Endothelial cell of umbilical vein (primary cell): ENCODE measurements at places on chromosomes 2 and 18.

DNA sequence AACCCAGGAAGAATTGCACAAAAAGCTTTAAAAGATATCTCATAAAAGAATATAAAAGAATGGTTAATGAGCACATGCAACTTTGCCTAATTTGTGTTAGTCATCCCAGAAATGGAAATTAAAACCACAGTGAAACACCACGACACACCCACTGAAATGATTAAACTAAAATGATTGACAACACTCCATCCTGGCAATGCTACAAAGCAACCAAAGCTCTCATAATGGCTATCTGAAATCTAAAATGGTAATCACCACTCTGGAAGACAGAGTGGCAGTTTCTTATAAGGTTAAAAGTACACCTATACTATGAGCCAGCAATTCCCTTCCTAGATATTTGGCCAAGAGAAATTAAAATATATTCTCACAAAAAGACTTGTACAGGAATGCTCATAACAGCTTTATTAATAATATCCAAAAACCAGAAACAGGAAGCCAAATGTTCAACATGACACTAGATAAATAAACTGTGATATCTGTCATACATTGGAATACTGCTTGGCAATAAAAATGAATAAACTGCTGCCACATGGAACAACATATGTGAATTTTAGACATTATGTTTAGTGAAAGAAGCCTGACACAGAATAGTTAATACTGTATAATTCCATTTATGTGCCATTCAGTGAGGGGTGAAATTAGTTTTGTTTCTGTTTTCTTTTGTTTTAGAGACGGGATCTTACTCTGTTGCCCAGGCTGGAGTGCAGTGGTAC lies 105.3 kb upstream of the BCL2L11 start:
- no peak for DNase-seq

- DNase-seq: no peak
These were observed 68.6 kb upstream of the RAPH1 start for GRCh38 chr2:203603456-203604389.

DNA sequence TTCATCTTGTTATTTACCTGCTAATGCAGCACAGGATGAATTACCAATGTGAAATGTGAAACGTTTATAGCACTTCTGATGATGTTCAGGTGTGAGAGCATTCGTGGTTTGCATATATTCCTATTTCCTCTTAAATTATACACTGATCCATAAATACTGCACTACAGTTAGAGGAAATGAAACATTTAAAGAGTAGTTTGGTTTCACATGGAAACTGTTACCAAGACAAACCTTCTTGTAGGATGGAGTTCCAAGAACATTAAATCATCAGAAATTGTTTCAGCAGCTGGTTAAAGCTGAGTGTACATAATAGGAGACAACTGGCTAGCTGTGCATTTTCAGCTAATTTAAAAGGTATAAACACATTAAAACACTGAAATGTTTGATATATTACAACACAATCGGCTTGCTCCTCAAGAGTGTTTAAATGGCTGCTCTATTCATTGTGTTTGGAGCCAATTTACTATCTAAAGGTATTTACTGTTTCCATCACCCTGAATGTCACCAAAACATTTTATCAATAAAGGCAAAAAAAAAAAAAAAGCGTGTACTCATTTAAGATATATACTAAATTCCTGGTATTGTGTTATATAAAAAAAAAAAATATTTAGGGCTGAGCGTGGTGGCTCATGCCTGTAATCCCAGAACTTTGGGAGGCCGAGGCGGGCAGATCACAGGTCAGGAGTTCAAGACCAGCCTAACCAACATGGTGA lies 100.6 kb downstream of the DYM start:
- no peak for DNase-seq

GRCh38 chr2:104788742-104789455 lies 65.0 kb upstream of the POU3F3 start:
- DNase-seq: no peak

DNA sequence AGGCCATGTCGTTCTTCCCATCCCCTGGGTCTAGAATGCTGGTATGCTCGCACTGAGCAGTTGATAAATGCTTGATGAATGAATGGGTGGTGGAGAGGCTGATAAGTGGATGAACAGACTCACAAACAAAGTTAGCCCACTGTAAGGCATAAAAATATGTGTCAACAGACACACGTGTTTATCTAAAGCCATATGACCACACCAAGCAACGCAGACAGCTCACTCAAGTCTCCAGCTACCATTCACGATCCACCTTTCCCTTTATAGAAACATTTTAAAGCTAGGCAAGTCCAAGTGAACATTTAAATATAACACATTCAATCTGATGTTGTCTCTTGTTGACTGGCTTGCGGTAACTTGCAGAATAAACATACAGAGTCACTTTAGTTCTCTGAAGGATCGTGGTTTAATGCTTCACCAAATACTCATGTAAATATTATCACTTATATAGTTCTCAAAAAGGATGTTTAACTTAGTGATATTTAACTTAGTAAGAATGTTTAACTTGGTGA lies 105.5 kb downstream of the NOL10 start:
- DNase-seq: no peak

DNA sequence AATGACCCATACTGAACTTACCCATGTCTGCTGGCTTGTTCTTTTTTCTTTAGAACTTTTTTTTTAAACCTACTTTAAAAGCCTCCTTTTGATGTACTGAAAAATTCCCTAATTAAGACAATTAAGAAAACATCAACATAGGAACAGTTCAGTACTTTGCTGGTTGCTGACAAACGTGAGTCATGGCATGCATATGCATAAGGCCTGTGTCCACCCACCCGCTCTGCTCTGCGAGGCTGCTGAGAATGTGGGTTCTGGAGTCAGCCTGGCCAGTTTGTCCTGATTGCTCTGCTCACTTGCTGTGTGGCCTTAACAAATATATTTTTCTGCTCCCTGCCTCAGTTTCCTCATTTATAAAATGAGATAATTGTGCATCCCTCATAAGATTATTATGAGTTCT lies 27.3 kb downstream of the LAMA3 start:
- no peak for DNase-seq

DNA sequence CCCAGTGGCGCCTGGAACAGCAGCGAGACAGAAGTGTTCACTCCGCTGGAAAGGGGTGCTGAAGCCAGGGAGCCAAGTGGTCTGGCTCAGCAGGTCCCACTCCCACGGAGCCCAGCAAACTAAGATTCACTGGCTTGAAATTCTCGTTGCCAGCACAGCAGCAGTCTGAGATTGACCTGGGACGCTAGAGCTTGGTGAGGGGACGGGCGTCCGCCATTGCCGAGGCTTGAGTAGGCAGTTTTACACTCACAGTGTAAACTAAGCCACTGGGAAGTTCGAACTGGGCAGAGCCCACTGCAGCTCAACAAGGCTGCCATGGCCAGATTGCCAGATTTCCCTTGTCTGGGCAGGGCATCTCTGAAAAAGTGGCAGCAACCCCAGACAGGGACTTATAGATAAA lies 94.8 kb downstream of the RTTN start:
- no peak for DNase-seq

GRCh38 chr2:169640104-169640503 lies 54.1 kb downstream of the CFAP210 start:
- no peak for DNase-seq

- DNase-seq: peak; percentile 73
These were observed 133.2 kb downstream of the ZNF532 start for GRCh38 chr18:58997811-58998337.

DNA sequence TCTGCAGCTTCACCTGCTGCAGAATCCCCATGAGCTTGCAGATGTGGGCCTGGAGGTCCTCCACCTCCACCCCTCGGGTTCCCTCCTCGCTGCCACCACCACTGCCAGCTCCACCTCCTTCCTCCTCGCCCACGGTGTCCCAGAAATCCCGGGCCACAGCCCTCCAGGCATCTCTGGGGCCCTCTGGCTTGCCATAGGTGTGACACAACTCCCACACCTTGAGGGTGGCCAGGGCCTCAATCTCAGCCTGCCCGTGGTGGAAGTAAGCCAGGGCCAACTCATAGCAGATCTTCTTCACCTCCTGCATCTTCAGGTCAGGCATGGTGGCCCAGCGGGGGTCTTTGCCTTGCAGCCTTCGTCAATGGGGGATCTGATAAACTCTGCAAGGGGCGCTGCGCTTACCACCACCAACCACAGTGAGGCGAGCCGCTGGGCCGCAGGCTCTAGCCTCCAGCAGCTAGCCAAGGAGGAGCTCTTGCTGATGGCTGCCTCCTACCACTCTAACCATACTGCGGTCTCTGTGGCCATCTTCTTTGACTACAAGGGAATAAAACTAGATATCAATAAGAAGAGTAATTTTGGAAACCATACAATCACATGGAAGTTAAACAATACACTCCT lies 36.1 kb upstream of the ANKRD62 start:
- no peak for DNase-seq

GRCh38 chr2:99805930-99806476 lies 316.2 kb upstream of the REV1 start:
- DNase-seq: no peak

DNA sequence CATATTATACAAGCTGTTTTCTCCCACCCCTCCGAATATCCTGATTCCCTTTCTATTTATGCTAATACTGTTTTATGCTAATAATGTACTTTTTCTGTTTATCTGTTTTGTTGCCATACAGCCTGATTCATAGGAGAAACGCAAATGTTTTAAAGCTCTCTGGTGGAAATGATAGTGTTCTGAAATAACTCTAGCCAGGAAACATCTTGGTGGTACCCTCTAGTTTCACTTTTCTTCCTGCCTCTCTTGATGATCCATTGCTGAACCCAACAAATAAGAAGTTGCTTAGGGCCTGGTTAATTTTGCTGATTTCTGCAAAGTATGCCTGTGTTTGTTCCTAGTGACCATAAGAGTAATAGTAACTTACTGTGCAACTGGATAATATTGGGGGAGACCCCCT lies 148.4 kb upstream of the KCTD1 start:
- DNase-seq: no peak

- peak; percentile 97 for DNase-seq
These were observed 39.2 kb downstream of the SCN1A start for GRCh38 chr2:166088634-166089033.

- peak; percentile 6 for DNase-seq
These were observed 90.8 kb downstream of the GRB14 start for GRCh38 chr2:164530464-164530863.
